ENCODE measurements at places on chromosomes 11 and 22.

DNA sequence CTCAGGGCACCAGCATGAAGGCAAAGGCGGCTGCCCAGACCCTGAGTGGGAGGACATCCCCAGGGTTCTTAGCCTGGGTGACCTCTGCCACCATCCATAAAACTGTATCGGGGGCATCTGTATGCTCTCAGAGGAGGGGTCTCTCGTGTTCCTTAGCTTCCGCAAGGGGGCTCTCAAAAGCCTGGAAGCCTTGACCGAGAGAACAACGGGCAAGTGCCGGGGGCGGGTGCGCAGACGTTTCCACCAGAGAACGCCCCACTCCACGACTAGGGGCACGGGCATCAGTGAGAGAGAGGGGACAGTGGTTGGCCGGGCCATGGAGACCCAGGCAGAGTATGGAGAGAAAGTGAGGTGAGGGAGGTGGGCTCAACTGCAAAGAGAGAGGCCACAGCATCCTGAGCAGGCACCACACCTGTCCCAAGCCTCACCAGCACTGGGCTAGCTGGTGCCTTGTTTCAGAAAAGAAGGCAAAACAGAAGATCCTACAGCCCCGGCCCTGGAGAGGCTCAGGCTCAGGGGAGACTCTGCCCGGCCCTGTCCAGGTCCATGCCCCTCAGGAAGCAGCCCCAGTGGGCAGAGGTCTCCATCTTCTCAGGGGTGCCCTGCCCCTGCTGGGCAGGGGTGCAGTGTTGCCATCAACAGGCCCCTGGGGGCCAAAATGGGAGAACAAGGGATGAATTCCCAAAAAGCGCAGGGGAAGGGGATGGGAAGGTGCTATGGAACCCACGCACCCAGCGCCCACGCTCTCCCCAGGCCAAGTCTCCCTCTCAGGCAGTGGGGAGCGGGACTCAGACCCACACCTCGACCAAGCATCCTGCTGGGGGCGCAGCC, 5.9 kb downstream of the TSPAN32 start:
- DNase-seq, result no peak

DNA sequence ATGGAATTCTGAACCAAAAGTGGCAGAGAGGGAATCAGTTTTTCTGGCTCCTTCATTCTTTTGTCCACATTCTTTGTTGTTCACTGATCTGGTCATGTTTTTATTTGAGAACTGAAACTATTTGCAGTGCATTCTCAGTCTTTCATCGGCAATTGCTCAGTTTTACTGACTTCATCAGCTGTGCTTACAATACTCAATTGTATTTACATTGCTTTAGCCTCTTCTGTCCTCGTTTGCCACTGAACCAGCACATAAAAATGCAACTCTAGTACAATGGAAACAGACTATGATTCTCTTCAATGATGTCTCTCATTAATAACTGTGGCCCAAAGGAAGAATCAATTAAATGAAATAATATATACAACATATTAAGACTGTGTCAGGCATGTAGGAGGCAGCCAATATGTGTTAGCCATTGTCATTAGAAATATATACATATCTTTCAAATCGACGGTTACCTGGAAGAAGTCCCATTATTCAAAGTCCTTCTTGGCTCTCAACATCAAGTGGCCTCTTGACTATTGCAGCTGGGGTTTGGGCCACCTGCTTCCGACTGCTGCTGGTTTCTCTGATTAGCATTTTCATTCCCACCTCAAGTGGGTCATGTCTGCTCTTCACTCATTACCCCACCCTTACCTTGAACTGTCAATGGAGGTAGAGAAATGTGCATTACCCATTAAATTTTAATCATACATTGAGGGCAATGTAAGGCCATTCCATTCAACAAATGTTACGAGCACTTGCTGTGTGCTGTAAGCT, 600.1 kb downstream of the INSC start:
- no peak for DNase-seq

- no peak for DNase-seq
Observed at GRCh38 chr11:6541356-6541755, 44.3 kb downstream of the DNHD1 start.

- DNase-seq, result no peak
Observed at GRCh38 chr22:27468712-27469111, 332.8 kb downstream of the MN1 start.

- no peak for DNase-seq
Observed at GRCh38 chr11:47369676-47370075, 8.7 kb downstream of the SPI1 start.

GRCh38 chr22:37137903-37138665, 11.6 kb downstream of the IL2RB start:
- no peak for DNase-seq

DNA sequence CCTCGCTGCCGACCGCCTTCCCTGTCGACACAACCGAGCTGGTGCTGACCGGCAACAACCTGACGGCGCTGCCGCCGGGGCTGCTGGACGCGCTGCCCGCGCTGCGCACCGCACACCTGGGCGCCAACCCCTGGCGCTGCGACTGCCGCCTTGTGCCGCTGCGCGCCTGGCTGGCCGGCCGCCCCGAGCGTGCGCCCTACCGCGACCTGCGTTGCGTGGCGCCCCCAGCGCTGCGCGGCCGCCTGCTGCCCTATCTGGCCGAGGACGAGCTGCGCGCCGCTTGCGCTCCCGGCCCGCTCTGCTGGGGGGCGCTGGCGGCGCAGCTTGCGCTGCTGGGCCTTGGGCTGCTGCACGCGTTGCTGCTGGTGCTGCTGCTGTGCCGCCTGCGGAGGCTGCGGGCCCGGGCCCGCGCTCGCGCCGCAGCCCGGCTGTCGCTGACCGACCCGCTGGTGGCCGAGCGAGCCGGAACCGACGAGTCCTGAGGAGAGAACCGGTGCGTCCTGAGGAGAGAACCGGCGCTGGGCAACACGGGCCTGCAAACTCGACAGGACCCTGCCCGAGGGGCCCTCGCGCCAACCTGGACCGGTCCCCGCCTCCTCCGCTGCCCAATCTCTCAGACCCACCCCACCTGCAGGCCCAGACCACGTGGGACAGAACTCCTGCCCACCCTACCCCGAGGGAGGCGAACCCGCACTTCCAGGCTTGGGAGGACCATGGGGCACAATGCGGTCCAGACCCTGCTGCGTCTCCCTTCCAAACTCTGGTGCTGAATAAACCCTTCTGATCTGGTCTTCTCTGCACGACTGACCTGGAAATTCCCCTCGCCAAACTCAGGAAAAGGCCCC, 866 bp downstream of the GP1BB start:
- no peak for DNase-seq

- DNase-seq, result no peak
Observed at GRCh38 chr11:125871391-125872137, 15.9 kb upstream of the HYLS1 start.

- no peak for DNase-seq
Observed at GRCh38 chr11:124674571-124674970, 867 bp downstream of the SPA17 start.

DNA sequence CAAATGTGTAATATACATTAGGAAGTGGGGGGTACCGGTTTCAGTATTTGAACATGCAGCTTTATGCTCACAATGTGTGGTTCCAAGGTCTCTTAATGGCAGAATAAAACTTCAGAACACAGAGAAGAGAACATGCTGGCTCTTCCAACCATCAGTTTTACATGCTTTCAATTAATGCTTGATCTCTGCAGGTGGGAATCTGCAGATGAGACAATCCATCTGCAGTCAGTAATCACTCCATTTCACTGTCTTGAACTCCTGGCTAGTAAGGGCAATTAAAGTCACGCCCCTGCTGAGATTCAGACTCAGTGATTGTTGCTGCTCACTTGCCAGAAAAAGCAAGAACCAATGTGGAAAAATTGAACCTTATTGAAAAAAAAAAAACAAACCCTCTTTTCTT, 945.7 kb downstream of the DLG2 start:
- no peak for DNase-seq

- DNase-seq, result no peak
Observed at GRCh38 chr22:33464698-33465097, 406.5 kb upstream of the SYN3 start.

DNA sequence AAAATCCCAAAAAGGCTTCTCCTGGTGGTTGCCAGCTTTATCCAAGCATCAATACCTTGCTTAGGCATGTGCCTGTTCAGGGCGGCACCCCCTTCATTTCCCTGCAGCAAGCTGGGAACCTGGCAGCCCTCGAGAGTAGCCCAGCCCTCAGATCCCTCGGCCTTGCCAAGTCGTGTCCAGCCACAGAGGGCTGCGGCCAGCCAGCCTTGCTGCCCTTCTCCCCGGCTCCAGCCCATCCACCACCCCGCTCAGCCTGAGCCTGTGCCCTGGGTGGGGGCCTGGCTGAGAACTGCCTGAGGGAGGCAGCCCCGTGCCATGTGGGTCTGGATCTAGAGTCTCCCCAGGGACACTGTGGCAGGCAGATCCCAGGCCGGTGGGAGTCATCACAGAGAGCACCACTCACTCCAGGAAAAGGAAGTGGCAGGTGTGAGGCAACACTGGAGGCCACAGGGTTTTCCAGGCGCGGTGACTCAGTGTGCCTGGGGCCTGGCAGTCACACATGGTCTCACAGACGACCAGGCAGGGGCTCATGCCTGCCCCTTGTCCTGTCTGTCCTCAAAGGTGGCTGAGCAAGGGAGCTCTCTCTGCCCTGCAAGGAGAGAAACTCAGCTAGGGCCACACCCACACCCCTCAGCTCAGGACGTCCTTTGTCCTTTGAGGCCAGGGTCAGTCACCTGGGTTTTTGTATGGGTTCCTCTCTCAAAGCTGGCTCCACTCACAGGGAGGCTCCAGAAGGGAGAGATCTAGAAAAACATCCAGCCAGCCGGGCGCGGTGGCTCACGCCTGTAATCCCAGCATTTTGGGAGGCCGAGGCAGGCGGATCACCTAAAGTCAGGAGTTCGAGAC, 12.2 kb upstream of the CDC42BPG start:
- DNase-seq, result peak; percentile 97

- no peak for DNase-seq
Observed at GRCh38 chr11:33214767-33215166, 42.4 kb upstream of the HIPK3 start.

- no peak for DNase-seq
Observed at GRCh38 chr22:50363166-50363802, 20.2 kb downstream of the PPP6R2 start.

DNA sequence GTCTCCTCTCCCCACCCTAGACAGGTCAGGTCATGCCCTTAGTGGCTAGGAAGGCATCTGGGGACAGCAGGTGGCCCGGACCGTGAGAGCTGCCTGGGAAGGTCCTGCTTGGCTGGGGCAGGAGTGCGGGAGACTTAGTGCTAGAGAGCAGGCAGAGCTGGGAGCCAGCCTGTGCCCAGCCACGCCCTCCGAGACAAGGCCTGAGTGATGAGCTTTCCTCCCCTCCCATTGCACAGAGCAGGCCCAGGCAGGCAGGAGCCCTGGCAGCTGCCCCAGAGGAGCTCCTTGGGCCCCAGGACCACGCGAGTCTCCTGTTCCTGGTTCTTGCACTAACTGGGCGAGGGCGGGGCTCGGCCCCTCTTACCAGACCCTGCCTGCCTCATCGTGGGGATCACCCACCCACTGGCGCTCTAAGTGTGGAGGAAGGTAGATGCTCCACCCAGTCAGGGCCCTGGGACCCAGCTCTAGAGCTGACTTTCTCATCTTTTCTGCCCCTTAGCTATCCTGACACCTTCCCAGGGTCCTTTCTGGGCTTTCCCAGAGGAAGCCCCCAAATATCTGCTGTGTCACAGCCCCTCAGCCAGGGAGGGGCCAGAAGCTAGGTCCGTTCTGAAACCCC, 44.9 kb downstream of the MACROD1 start:
- DNase-seq, result no peak

- DNase-seq, result no peak
Observed at GRCh38 chr11:57484141-57484710, 23.9 kb downstream of the RTN4RL2 start.

DNA sequence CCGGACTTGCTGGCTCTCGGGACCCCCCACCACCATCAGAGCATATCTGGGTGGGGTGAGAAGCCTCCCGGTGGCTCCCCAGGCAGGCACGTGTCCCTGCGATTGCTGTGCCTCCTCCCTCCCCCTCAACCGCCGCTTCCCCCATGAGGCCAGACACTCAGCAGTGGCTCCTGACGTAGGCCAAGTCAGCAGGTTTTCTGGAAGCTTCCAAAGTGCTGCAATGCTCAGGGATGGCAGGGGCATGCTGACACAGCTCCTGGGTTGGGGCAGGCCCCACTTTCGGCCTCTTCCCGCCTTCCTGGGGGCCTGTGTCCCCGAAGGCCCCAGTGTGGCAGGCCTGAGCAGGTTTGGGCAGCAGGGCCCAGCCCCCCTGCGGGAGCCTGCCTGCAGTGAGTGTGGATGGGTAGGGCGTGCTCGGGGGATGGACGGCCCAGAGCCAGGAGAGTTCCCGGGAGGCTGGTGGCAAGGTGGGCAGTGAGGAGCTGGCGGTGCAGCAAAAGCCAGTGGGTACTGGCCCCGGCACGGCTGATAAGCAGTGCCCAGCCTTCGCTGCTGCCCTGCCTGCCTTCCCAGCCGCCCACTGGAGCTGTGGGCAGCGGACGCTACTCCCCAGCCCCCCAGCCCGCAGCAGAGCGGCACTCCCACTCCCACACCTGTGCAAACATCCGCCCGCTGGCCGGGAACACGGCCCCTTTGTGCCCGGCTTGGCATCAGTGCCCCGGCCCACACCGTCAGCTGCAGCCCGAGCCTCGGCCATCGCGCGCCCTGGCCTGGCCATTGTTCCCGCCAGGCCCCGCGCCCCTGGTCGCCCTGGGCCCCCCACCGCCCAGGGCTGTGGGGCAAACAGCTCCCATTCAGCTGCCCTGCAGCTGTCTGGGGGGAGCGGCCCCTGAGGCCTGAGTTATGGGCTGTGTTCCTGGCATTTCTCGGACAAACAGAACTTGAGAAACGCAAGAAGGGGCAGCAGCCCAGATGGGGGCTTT, 125.0 kb downstream of the KCNQ1OT1 start:
- no peak for DNase-seq

DNA sequence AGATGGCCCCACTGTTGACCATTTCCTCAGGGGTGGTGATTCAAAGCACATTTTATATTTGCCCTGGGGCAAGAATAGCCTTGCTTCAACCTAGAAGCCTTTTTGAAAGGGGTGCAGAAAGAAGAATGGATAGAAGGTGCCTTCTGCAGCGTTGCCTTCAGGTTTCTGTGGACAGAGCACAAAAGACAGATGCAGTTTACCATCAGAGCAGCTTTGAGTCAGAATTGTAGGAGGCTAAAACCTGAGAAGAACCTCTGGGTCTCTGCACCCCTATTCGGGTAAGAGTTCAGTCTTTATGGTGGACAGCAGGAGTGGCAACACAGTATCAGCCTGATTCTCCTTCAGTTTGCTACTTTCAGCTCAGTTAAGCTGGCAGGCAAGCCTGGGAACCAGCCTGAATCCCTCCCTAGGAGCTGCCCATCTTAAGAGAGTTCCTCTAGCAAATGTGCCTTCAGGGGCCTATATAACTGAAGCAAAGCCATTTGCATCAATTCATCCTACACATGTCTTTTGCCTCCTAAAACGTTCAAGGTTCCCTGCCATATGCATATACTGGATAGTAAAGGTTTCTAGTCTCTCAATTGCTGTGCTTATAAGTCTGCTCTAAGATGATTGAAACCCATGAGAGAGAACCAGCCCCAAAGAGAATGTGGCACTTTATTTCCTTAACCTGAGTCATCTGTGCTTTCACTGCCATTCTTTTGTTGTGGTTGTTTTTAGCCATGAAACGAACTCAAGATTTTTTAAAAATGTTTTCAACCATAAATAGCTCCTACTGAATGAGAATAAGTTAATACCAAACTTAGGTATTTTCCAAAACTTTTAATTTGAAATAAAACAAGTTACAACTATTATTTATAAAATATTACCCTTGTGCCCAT, 123.0 kb downstream of the TRIM44 start:
- no peak for DNase-seq

All from PC-9 (cell line).